ENCODE measurements at places on chromosomes 1 and 21.
A peak's percentile ranks its signal among the peaks of the same experiment; 100 is the strongest.

DNA sequence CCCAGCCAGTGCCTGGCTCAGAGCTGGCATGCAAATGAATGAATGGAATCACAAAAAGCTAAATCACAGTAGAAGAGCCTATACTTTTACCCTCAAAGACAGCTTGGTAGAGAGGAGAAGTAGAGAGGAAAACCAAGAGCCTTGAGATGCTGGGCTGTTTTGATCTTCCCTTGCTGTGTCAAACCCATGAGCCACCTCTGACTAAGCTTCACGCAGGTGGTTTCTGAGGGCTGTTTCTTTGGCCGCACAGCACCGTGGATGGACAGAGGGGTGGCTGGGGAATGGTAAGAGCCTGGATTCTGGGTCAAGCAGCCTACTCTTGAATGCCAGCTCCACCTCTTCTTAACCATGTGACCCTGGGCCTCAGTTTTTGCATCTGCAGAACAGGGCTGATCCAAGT, 18.6 kb downstream of the ABCG1 start:
- no peak for DNase-seq

DNA sequence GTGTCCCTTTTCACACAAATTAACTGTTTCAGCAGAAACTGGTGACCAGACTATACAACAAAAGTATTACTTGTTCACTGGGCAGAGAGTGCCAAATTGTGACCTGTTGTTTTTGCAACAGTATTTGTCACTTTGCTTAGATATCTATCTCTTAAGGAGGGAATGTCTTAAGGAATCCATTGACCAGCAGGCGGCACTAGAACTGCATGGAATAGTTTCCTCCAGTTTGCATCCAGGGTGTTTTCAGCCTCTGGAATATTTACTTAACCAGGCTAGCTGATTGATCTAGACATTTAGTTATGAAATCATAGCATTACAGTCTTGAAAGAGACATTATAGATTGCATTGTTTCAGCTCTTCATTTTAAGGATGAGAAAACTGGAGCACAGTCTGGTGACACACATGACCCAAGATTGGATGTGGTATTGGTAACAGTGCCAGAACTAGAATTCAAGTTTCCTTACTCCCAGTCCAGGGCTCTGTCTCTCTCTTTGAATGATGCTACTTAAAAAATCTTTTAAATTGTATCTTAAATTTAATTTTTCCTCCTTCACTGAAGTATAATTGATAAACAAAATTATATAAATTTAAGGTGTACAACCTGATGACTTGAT, 16.9 kb downstream of the RPTN start:
- DNase-seq: no peak

- DNase-seq: no peak
Measured at GRCh38 chr1:17790383-17791054, 35.4 kb downstream of the ACTL8 start.

DNA sequence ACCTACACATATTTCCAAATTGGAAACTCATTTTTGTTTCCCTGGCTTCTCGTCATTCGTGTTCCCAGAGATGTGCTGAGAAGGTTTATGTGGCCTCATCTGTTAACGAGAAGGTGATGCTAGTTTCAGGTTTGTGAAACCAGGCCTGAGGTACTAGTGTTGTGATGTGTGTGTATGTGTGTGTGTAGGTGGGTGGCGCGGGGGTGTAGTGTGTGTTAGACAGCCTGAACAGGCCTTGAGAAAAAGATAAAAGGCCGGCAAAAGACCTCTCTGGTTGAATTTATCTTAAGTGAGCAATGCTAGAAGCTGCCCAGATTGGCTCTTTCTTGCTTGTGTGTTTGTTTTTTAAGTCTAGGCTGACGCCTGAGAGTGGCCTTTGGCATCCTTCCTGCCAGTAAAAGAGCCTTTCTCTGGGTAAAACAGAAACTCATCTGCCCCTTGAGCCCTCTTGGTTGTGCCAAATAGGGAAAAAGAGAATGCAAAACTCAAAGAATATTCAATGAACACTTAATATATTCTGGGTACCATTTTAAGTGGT, 65.8 kb upstream of the HSD17B7 start:
- no peak for DNase-seq

- DNase-seq: no peak
Measured at GRCh38 chr1:195520757-195521156, 1087.5 kb downstream of the KCNT2 start.

GRCh38 chr1:110630839-110631663, 24.9 kb upstream of the KCNA2 start:
- DNase-seq: peak; percentile 80

DNA sequence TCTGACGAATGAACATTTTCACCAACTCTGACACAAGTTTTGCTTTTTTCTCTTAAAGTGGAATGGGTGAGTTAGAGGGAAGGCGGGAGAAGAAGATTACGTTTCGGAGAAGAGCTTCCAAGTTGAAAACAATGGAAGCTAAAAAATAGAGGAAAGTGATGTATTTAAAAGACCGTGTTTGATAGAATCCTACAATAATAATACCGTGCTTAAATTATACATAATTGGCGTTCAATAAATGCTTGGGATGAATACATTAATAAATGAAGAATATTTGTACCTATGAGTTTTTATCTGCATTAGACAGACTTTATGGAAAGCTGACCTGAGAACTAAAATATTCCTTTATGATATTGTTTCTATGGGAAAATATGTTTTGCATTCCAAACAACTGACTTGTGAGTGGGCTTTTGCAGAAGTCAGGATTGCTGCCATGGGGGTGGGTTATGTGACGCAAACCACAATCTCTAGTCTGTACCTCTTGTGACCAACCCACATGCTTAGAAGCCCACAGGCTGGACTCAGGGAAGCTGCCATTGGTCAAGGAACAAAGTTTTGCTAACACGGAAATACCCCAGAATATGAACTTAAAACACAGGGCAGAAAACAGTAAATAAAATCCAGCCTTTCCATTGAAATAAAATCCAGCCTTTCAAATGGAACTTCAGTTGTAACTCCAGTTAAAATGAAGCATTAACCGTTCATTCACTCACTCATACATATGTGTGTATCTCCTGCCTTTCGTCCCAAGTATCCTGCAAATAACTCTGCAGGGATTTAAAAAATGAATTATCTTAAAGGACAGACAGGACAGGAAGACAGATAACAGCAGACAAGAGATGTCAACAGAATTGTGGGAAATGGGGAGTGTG, 21.3 kb upstream of the ATF3 start:
- no peak for DNase-seq

GRCh38 chr1:200134116-200134515, 106.6 kb downstream of the NR5A2 start:
- DNase-seq: no peak

DNA sequence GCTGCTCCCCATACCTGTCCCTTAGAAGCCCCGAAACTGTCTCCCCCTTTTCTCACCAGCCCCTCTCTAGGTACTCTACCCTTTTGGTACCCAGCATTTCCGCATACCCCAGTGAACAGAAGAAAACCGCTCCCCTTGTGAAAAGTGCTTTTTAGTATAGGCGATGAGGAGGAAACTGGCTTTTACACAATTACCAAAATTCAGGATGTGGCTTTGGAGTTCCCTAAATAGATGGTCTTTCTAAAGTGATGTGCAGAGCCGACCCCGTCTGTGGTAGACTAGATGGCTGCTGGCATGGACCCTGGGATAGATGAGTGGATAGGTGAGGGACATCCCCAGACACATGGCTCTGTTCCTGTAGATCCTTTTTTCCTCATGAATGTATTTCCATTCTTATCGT, 2.6 kb upstream of the PER3 start:
- no peak for DNase-seq

DNA sequence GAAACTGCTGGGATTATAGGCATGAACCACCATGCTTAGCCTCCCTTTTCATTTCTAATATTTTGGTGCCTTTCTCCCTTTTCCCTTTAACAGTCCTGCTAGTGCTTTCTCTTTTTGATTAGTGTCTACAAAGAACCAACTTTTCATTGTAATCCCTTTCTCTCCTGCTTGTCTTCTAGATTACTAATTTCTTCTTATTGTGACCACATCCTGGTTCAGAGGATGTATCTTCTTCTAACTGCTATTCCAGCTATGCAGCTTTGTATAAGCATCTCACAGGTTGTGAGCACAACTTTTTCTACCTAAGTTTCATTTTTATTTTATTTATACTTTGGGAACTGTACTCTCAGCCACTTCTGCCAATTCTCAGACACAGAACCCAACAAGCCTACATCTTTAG, 14.7 kb downstream of the ZNF648 start:
- no peak for DNase-seq

DNA sequence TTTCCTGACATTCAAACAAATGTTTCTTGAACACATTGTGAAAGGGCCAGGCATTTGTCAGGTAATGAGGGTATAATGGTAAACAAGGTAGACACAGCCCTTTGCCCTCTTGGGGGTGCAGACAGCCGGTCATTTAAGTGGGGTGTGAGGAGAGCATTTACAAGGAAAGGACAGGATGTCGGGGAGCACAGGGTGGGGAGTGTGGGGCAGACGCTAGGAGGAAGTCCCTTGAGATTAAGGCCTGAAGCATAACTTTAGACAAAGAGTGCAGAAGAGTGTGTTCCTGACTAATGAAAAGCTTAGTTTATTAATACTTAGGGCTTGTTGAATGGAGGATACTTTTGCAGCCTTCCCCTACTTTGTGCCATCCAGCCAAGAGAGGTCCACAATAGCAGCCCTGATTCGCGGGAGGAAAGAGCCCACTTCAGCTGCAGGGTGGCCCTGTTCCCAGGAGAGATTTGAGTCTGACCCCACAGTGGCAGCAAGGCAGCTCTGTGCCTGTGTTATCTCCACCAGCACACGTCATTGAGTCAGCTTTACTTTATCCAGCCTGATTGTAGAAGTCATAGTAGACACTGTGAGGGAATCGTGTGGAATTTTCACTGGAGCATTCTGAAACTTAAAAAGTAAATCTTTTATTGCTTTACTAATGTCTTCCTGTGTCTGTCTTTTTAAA, 35.1 kb downstream of the MPZL1 start:
- no peak for DNase-seq

- no peak for DNase-seq
Measured at GRCh38 chr1:46012236-46012635, 120.2 kb downstream of the PIK3R3 start.

- DNase-seq: no peak
Measured at GRCh38 chr21:43726686-43727518, 8.0 kb downstream of the PDXK start.

GRCh38 chr1:160607672-160608032, 28.4 kb upstream of the CD84 start:
- DNase-seq: no peak

Measured in stimulated activated naive CD4-positive, alpha-beta T cell treated with Interleukin-2 at 50 U/mL for 16 hours (primary cell).